ENCODE measurements at places on chromosomes 12 and 14.

GRCh38 chr12:119576915-119577314, 16.7 kb upstream of the TMEM233 start:
- no peak for DNase-seq

GRCh38 chr14:94936401-94936892, 166.5 kb upstream of the GSC start:
- no peak for DNase-seq

GRCh38 chr14:77322250-77322902, 1.5 kb downstream of the GSTZ1 start:
- DNase-seq = peak; percentile 20

- DNase-seq = no peak
Measured at GRCh38 chr12:47303207-47303606, 223.4 kb upstream of the AMIGO2 start.

DNA sequence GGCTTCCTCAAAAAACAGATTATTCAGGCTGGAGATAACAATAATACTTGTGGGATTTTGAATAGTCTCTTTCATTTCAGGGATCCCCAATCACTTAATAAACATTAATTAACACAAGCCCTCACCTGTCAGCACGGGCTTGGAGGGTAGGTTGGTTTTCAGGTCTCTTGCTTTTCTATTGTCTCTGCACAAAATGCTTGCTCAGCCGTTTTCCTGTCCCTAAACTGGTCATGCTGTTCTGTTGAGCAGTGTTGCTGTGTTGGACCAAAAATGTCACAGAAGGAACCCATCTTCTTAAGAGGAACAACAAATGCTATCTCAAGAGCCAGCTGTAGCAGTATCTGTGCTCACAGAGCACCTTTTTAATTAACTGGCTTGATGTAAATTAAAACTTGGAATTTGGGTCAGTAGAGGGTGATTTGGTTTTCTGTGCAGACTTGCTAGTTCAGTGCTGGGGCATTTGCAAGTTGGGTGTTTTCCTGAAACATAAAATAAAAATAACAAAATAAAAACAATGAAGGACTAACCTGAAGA, 231.8 kb upstream of the CRY1 start:
- DNase-seq = no peak

GRCh38 chr14:101474563-101475455, 86.5 kb upstream of the DIO3 start:
- DNase-seq = no peak

GRCh38 chr12:74586251-74586650, 48.6 kb downstream of the ATXN7L3B start:
- no peak for DNase-seq

- no peak for DNase-seq
Measured at GRCh38 chr14:76268047-76268431, 107.9 kb upstream of the ESRRB start.

DNA sequence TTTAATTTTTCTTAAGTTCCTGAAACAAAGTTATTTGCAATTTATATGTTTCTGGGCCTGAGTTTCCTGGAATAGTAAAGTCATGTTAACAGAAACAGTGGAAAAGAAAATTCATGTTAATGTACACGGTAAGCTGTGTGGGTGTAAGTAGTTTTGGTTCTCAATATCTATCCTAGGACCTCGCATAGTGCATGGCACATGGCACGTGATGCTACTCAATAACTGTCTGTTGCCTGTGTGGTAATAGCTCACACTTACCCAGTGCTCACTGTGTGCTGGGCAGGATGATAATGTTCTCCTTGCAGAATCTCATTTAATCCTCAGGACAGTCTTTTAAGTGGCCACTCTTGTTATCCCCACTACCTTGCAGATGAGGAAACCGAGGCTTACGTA, 100.7 kb downstream of the DUSP16 start:
- no peak for DNase-seq

DNA sequence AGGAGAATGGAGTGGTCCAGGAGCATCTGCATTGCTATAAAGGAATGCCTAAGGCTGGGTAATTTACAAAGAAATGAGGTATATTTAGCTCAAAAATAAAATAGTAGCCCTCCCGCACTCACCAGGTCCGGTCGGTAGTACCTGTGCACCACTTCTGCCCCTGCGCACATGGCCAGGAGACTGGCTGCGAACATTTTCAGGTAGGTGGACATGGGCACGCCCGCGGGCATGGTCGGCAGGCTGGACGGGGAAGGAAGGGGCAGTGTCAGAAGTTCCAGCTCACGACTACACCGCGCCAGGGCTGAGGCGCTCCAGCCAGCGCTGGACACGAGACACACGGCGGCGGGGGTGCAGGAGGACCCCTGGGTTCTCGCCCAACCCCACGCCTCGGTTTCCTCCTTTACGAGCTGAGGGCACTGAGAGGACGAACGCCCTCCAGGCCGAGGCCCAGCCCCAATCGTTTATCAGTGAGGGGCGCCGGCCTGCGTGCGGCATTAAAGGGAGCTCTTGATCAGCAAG, 9.1 kb upstream of the TDG start:
- peak; percentile 41 for DNase-seq

DNA sequence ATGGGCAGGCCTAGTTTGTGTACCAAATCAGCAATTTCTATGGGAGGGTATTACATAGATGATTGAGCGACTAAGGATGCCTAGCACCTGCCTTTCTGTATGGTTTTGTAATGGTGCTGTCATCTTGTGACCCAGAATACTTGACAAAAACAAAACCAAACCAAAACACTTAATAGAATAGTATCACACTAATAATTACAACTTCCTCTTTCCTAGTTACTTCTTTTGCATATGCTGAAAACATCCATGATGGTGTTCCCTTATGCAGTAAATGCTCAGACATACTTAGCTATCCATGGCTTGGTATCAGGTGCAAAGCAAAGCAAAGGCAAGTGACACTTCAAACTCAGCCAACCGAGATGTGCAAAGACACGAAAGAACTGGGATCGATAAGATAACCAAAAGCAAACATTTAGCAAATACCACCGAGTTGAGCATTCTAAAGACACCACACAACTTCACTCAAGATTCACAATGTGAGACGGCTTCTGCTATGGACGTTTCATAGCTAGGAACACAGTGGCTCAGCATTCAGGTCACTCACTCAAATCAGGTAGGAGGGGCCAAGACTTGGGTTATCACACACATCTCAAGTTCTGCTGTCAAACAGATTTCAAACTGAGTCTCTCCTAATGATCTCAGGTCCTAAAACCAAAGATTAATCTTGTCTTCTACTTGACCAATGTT, 24.3 kb downstream of the PPP1CC start:
- DNase-seq = no peak

DNA sequence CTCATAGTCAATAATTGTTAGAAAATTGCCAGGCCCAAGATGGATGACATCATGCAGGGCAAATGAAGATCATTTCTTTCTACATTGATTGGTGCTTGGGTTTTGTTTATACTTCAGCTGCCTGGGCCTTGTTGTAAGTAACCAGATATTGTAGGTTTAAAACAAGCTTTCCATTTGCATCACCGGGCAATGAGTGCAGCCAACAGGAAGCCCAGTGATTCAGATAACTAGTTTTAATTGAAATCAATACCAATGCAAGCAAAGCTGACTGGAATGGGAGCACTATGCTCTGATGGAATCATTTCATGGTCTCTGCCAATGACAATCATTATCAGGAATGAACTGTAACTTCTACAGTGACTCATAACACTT, 279.3 kb downstream of the DUSP6 start:
- no peak for DNase-seq

GRCh38 chr14:104039214-104039613, 46.3 kb upstream of the ASPG start:
- DNase-seq = no peak

DNA sequence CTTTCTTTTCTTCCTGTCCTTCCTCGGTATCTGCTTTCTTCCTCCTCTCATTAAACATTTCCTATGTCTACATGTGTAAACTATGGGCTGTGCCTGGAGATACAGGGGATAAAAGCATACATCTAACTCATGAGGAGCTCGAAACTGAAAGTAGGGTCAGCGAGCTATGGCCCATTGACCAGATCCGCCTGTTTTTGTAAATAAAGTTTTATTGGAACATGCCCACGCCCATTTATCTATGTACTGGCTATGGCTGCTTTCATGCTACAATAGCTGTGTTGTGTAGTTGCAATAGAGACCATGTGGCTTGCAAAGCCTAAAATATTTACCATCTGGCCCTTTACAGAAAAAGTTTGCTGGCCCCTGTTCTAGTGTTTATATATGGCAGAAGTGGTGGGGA, 500.8 kb upstream of the GARIN6 start:
- no peak for DNase-seq

- no peak for DNase-seq
Measured at GRCh38 chr14:61225344-61225743, 55.8 kb downstream of the TMEM30B start.

- DNase-seq = no peak
Measured at GRCh38 chr12:132475304-132476037, 14.5 kb upstream of the FBRSL1 start.

- DNase-seq = no peak
Measured at GRCh38 chr12:88833641-88834116, 253.4 kb upstream of the KITLG start.

- no peak for DNase-seq
Measured at GRCh38 chr14:105473033-105473676, 1.5 kb upstream of the CRIP2 start.

DNA sequence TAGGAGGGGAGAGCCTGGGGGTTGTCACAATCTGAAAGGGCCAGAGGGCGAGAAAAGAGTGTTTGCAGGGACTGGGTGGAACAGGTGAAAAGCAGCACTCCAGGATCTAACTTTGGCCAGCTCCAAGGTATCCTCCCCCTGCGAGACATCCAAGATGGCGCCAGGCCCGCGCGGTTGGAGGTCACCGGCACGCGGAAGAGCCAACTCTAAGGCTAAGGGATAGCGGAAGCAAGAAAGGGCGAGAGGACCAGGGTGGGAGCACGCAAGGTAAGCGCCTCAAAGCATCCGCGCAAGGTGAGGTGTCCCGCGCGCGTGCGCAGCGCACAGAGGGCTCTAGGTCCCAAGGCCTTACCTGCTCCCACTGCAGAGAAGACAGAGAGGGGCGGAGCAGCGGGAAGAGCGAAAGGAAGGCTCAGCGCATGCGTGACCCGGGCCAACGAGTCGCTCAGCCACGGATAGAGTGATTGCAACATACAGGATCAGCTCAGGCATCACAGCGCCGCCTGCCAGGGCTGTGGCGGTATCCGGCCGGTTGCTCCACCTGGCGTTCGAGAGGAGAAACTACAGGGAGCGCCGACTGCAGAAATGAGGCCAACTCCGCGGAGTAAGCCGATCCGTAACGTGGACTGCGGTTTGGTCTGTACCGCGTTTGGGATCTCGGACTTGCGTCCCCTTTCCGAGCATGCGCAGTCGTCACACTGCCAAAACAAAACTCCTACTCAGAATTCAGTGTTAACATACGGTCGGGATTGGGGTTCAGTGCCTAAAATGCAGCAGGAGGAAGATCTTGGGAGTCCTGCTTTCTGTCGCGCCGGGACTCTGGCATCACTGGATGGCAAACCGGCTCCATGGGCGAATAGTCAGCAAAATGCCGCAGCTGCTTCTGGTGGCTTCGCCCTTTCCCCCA, at the start of gene ATP5MC2:
Gene ATP5MC2, minus strand, starts transcription at position 383 of the 907 bp plus-strand sequence. CDS start 3,469 bp downstream, outside the sequence.
- DNase-seq = peak; percentile 99

- DNase-seq = no peak
Measured at GRCh38 chr14:96112032-96112431, 72.9 kb downstream of the C14orf132 start.

GRCh38 chr12:13253966-13254760, 57.6 kb downstream of the EMP1 start:
- DNase-seq = no peak

GRCh38 chr14:35806006-35806907, 2.8 kb downstream of the RALGAPA1 start:
- DNase-seq = no peak

GRCh38 chr14:100271247-100271939, 32.4 kb downstream of the YY1 start:
- DNase-seq = peak; percentile 19

GRCh38 chr12:62744551-62744950, 190.4 kb downstream of the PPM1H start:
- no peak for DNase-seq

DNA sequence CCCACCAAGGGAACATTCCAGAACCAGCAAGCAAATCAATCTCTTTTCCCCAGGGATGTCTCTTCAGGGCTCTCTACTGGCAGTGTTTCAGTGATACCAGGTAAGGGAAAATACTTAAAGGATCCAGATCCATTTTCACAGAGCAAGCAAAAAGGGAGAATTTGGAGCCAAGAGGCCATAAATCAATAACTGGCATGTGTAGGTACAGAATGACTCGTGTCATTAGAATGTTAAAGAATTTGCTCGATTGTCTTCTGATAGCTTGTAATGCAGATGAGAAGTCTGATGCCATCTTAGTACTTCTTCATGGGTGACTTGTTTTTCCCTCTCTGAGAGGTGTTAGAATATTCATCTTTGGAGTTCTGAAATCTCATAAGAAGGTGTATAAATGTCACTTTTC, 242.9 kb downstream of the KTN1 start:
- no peak for DNase-seq

DNA sequence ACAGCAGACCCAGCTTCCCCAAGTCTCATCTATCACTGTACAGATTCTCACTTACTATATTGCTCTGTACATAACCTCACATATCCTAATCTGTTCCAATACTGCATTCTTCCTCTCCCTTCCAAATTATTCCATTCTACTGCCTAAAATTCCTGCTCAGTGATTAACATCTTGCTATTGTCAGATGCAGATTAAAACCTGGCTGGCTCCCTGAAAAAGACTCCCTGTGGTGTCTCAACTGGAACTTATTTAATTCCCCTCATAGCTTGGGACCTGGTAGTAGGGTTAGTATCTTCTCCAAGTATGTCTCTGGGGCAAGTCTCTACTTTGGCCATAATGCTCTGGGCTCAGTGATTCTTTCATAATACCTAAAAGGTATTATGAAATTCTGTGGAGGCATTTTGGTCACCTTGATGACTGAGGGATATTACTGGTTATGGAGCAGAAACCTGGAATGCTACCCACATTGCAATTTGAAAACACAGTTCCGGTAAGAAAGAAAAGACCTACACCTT, 55.8 kb downstream of the PAWR start:
- DNase-seq = no peak

DNA sequence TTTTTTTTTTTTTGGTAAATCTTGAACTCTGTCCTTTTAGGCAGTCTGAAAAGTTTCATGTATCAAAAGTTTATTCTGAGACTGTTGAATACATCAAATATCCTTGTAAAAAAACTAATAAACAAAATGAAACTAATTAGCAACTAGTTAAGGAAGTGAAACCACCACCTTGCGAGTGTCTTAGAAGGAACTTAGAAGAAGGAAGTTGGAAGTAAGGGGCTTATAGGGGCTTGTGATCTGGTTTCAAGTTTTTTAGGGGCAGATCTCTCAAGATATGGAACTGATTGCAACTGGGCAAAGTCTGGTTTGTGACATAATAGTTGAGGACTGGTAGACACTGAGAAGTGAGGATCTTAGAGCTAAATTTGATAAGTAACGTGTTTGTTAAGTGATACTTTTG, 748.8 kb downstream of the C12orf50 start:
- no peak for DNase-seq

All from RKO (cell line).